A172 (cell line): ENCODE measurements at places on chromosomes 2 and 18. TPM values are rescaled to one million over a fixed set of nuclear protein-coding genes. Genes with fewer than 3 reads are reported as not detected.

The SPR gene
- 84.0 and 104 TPM in 2 replicates for total RNA-seq

The LIPG gene
- total RNA-seq: 3.2 and 3.7 TPM in 2 replicates

The FSHR gene
- not detected in 2 replicates for total RNA-seq

The GALNT14 gene
- total RNA-seq: not detected in 2 replicates

The CLIP4 gene
- 26.9 and 40.2 TPM in 2 replicates for total RNA-seq

The TMEFF2 gene
- 11.1 and 15.2 TPM in 2 replicates for total RNA-seq

The SPATA3 gene
- total RNA-seq: not detected in 2 replicates

The PXDN gene
- 98.5 and 124 TPM in 2 replicates for total RNA-seq

The SAG gene
- total RNA-seq: not detected in 2 replicates

The MROH2A gene
- total RNA-seq: 0.48 TPM in 1 of 2 replicates, not detected in the other

The C2orf76 gene
- total RNA-seq: 25.6 and 34.5 TPM in 2 replicates

The NMS gene
- total RNA-seq: not detected in 2 replicates

The QPCT gene
- 18.4 and 21.6 TPM in 2 replicates for total RNA-seq

The LDLRAD4 gene
- total RNA-seq: 5.7 and 8.9 TPM in 2 replicates

The SCN2A gene
- 0.17 and 0.19 TPM in 2 replicates for total RNA-seq

The CFAP210 gene
- not detected in 2 replicates for total RNA-seq

The TMEM200C gene
- total RNA-seq: not detected in 2 replicates

The TUBA3E gene
- total RNA-seq: not detected in 2 replicates

The RGPD4 gene
- not detected in 2 replicates for total RNA-seq

The TMEM247 gene
- total RNA-seq: not detected in 2 replicates

The CYS1 gene
- total RNA-seq: 4.0 and 5.9 TPM in 2 replicates

The PROC gene
- total RNA-seq: 2.7 and 2.8 TPM in 2 replicates

The IL36RN gene
- total RNA-seq: not detected in 2 replicates

The ALLC gene
- total RNA-seq: not detected in 2 replicates

The FKBP7 gene
- total RNA-seq: 3.6 and 10.5 TPM in 2 replicates

The UPP2 gene
- not detected in 2 replicates for total RNA-seq

The GKN1 gene
- not detected in 2 replicates for total RNA-seq

The LCT gene
- total RNA-seq: not detected in 2 replicates

The ITGA4 gene
- total RNA-seq: 17.8 and 23.5 TPM in 2 replicates

The TOGARAM2 gene
- total RNA-seq: 0.69 and 1.9 TPM in 2 replicates

The GATA6 gene
- 3.9 and 4.3 TPM in 2 replicates for total RNA-seq

The HDAC4 gene
- total RNA-seq: 4.6 and 10.9 TPM in 2 replicates

The CAVIN2 gene
- 136 and 177 TPM in 2 replicates for total RNA-seq

The SIGLEC15 gene
- total RNA-seq: 0.07 and 0.12 TPM in 2 replicates

The ASXL3 gene
- not detected in 2 replicates for total RNA-seq

The LOXHD1 gene
- total RNA-seq: not detected in 2 replicates

The PARD3B gene
- total RNA-seq: 3.7 and 5.4 TPM in 2 replicates

The FAM228A gene
- total RNA-seq: not detected in 2 replicates

The INHBB gene
- total RNA-seq: 0.16 and 0.17 TPM in 2 replicates

The OR6B2 gene
- not detected in 2 replicates for total RNA-seq

The CBLN2 gene
- 0.12 TPM in 1 of 2 replicates, not detected in the other for total RNA-seq

The UGT1A10 gene
- not detected in 2 replicates for total RNA-seq

The KIDINS220 gene
- total RNA-seq: 46.0 and 54.2 TPM in 2 replicates

The TBR1 gene
- total RNA-seq: not detected in 2 replicates

The STPG4 gene
- total RNA-seq: 0.62 and 4.4 TPM in 2 replicates

The WNT10A gene
- total RNA-seq: 0.36 and 1.5 TPM in 2 replicates

The GNAL gene
- 1.6 and 3.5 TPM in 2 replicates for total RNA-seq

The GPR55 gene
- 0.24 TPM in 1 of 2 replicates, not detected in the other for total RNA-seq

The MYO3B gene
- 0.03 TPM in 1 of 2 replicates, not detected in the other for total RNA-seq

The ACVR1C gene
- total RNA-seq: not detected in 2 replicates

The METAP1D gene
- 7.6 and 10.2 TPM in 2 replicates for total RNA-seq

The MEP1B gene
- not detected in 2 replicates for total RNA-seq

The ALPI gene
- total RNA-seq: not detected in 2 replicates
